ENCODE measurements at places on chromosomes 4 and X.

DNA sequence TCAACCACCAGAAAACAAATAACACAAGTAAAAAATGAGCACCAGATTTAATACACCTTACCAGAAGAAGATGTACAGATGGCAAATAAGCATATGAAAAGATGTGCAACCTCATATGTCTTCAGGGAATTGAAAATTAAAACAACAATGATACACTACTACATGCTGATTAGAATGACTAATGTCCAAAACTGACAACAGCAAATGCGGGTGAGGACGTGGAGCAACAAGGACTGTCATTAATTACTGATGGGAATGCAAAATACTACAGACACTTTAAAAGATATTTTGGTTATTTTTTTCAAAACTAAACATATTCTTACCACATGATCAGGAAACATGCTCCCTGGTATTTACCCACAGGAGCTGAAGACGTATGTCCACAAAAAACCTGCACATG, 140.3 kb downstream of the FRYL start:
- no peak for DNase-seq

DNA sequence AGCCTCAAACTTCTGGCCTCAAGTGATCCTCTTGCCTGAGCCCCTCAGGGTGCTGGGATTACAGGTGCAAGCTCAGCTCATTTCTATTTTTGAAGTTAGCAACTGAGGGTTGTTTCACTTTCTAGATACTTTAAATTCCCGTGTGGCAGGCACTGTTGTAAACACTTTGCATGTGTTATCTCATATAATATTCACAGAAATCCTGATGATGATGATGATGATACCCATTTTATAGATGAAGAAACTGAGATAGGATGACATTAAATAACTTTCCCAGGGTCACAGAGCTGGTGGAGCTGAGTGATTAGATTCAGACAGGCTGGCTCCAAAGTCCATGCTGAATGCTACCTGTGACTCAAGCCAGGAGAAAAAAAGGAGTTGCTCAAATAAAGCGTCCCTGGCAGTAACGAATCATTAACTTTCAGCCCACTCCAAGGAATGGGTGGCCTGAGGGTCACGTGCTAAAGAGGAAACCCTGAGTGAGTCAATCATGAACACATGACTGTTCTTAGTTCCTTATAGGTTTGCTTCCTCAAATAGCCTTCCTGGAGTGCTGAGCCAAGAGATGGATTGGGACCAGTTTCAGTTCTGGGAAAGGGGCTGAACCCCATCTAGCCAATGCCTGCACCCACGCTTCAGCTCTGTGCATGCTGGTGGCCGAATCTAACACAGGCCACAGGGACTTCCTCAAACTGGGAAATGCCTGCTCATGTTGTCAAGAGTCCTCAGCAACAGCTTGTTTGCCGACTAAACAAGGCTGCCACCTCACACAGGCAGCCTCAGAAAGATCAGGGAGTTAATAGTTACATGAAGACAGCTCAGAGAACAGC, 52.8 kb downstream of the RBM47 start:
- DNase-seq = no peak

- no peak for DNase-seq
Observed at GRCh38 chr4:52028970-52029369, 8.8 kb upstream of the LRRC66 start.

GRCh38 chr4:58766763-58767162, 1656.6 kb upstream of the IGFBP7 start:
- no peak for DNase-seq

Measured in natural killer cell treated with Interleukin-12 subunit alpha and Interleukin-12 subunit beta and Interleukin-15 and Interleukin-18, amount 100 ng/mL, for 72 hours (primary cell).